ENCODE measurements at places on chromosomes 12 and 14.

GRCh38 chr14:87271331-87271730 is 721.7 kb downstream of the GALC start:
- no peak for DNase-seq

GRCh38 chr14:36019126-36019525 is 157.4 kb downstream of the PTCSC3 start:
- no peak for DNase-seq

GRCh38 chr12:26564391-26564790 is 268.6 kb downstream of the ITPR2 start:
- no peak for DNase-seq

GRCh38 chr14:104393898-104394381 is 185.6 kb upstream of the C14orf180 start:
- DNase-seq = peak; percentile 43

DNA sequence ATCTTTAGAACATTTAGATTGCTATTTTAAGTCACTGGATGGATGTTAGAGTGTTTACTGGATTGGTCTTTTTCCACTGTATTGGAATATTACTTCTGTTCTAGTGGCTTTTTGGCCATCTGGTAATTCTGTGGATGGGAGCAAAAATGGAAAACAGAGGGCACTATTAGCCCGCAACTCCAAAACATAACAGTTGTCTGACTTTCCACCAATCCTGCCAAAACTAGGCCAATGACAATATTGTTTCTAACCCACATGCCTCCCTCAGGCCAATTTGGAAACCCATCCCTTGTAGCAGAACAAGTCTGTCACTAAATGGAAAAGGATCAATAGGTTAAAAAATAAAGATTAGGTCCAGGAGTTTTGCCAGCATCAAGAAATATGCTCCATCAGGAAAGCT is 97.8 kb downstream of the ETNK1 start:
- no peak for DNase-seq

DNA sequence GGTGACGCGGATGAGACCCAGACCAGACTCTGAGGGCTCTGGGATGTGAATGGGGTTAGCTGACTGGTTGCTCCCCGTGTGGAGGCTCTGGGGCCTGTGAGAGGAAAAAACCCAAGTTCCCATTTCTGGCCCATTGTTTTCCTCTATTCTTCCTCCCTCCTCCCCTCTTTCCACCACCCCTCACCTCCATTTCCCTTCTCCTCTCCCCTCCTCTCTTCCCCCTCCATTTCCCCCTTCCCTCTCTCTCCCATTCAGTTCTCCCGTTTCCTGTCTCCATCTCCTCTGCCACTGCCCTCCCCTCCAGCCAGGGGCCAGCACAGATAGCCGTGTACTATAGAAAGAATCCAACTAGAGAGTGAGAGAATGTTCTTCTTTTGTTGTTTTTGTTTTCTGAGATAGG is 12.6 kb upstream of the PRPH start:
- no peak for DNase-seq

DNA sequence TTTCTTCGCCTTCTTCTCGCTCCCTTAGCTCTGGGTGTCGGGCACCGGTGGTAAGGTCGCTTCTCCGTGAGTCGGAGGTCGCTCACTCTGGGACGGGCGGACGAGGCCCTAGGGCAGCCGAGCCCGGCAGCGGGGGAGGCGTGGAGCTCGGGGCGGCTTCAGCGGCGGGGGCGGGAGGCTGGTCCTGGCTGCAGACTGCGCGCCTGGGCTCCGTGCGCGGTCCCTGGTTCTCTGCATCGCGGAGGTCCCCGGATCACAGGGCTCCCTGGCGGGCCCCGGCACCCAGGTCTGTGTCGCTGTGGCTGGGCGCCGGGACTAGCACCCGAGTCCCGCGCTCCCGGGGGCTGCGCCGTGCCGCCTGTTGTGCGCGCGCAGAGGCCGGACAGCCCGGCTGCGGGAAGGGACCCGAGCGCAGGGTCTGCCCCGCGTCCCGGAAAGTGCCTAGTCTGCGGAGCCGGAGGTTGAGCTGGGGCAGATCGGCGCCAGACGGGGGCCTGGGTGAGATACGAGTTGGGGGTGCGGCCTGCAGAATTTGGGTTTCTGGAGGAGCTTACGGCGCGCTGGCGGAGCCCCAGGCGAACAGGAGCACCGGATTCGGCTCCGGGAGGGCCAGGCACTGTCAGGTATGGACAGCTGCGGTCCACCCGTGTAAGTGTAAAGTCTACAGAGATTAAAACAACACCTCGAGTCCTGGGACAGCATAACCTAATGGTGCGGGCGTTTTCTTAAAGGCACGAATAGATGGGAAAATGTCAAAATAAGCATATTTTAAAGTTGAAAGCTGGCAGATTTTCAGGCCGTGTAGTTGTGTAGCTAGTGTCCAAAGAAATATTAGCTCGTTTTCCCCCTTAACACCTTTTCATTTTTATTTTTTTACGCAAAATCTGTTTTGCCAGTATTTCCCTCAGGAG is 713 bp downstream of the FRMD6 start:
- DNase-seq = no peak

- DNase-seq = no peak
Measured at GRCh38 chr12:120242275-120242799, 23.2 kb downstream of the PXN start.

DNA sequence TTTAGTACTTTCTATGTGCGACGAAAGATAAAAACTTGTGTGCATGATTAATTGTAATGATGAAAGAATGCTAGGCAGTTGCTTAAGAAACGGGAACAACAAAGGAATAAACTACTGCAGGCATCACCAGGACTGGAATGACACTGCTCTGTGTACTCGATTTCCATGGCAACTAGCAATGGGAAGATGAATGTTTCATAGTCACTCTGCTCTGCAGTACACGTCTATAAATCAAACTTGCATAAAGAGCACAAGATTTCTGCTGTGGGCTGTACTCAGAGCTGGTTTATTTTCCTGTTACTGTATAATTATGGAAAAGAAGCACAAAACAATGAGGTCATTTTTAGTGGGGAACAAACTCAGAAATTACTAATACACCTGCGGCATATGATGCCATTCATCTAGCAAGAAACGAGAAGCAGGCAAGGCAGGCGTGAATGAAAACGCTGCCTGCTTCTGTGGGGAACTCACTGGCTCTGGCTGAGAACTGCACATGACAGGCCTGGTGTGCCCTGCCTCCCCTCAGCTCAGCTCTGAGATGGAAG is 41.8 kb downstream of the EFCAB11 start:
- DNase-seq = no peak

DNA sequence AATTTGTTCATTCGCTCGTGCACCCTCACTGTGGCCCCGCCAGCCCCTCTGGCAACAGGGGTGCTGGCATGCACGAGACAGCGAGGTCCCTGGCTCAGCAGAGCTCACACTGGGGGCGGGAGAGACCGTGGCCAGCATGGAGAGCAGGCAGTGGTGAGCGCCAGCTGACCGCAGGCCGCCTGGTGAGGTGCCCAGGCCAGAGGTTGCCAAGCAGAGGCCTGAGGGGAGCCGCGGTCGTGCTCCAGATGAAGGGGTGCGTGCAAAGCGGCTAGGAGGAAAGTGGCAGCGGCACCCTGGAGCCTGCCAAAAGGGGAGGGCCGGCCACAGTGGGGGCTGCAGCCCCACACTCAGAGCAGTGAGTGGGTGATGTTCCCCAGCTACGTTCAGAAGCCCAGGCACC is 56.1 kb downstream of the CDC42BPB start:
- DNase-seq = no peak

DNA sequence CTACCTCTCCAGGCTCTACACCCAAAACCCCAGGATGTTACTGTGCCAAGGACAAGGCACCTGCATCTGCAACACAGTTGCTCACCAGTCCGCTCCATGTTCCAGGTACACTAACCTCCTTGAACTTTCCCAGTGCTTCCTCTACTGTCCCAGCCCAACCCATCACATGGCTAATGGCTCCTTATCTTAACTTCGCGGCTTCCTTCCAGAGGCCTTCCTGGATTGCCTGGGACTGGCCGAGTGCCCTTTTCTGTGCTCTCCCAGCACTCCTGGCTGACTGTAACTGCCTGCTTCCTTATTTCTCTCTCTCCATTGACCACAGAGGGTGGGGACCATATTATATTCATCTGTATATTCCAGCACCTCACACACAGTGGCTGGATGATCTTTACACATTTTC is 20.9 kb downstream of the POMT2 start:
- no peak for DNase-seq

DNA sequence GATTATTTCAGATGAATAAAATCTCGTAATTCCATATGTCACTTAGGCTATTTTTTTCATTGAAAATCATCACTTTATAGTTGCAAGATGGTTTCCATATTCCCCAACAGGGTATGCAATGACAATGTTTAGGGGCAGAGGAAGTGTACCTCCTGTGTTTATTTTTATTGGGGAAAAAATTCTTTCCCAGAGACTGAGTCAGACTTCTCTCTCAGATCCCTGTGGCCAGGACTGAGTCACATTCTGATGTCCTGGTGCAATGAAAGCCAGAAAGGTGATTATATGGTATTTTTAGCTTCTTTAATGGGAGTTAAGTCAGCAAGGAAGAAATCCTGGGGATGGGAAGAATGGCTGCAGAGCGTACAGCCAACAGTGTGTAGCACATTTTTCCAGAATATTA is 196.9 kb upstream of the ALG10 start:
- no peak for DNase-seq

- DNase-seq = no peak
Measured at GRCh38 chr12:789852-790563, 37.6 kb downstream of the WNK1 start.

DNA sequence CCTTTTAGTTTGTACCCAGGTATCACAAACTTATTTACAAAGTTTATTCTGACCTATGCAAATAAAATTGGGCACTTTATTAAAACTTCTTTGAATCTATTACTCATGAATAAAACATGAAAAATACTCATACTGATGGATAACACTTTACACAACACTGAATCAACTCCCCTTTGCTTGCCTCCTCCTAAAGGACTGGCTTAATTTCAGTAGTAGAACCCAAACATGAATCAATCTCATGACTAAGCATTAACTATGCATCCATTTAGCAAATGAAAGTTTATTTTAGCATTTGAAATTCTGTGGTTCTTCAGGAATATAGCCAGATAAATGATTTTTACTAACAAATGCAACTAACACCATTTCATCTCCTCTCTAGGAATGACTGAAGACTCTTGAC is 32.4 kb downstream of the DENND5B start:
- DNase-seq = no peak

- DNase-seq = no peak
Measured at GRCh38 chr12:26195641-26196420, 458 bp downstream of the SSPN start.

- DNase-seq = no peak
Measured at GRCh38 chr12:51419425-51420193, 5.0 kb upstream of the SLC4A8 start.
